ENCODE measurements at places on chromosomes 2 and 18. TPM values are rescaled to one million over a fixed set of nuclear protein-coding genes. Genes with fewer than 3 reads are reported as not detected.

The ST6GAL2 gene
- total RNA-seq, result 5.2 TPM

- DNase-seq, result no peak
Measured at GRCh38 chr2:142153601-142154000, 22.8 kb upstream of the LRP1B start.

DNA sequence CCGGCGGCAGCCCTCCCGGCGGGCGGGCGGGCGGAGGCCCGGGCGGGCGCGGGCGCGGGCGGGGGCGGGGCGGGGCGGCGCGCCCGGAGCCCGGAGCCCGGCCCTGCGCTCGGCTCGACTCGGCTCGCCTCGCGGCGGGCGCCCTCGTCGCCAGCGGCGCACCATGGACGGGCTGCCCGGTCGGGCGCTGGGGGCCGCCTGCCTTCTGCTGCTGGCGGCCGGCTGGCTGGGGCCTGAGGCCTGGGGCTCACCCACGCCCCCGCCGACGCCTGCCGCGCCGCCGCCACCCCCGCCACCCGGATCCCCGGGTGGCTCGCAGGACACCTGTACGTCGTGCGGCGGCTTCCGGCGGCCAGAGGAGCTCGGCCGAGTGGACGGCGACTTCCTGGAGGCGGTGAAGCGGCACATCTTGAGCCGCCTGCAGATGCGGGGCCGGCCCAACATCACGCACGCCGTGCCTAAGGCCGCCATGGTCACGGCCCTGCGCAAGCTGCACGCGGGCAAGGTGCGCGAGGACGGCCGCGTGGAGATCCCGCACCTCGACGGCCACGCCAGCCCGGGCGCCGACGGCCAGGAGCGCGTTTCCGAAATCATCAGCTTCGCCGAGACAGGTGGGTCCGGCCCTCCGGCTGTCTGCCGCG is at the start of gene INHBB:
INHBB (plus strand) TSS at position 111 of the 641 bp plus-strand sequence; CDS start at position 164, 53 bp downstream.
- DNase-seq, result no peak

GRCh38 chr2:17821535-17822444 is 5.5 kb downstream of the MSGN1 start:
- no peak for DNase-seq

The DNER gene
- 0.86 TPM for total RNA-seq

DNA sequence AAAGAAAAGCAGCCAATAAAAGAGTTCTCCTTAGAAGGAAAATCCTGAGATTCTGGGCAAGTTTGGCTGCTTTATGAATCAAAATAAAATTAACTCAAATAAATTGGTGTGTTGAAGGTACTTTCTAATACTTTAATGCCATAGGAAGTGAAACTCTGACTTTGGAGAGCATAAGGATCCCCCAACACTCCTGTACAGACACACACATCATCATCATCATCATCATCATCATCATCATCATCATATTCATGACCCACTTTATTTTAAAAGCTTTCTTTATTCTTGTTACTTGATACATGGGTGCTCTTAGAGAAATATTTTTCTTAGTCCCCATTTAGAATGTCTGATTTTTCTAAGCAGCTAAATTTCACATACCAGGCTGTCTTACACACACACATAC is 283.1 kb upstream of the CYRIA start:
- DNase-seq, result no peak
